ENCODE measurements at places on chromosomes 7 and 10.

DNA sequence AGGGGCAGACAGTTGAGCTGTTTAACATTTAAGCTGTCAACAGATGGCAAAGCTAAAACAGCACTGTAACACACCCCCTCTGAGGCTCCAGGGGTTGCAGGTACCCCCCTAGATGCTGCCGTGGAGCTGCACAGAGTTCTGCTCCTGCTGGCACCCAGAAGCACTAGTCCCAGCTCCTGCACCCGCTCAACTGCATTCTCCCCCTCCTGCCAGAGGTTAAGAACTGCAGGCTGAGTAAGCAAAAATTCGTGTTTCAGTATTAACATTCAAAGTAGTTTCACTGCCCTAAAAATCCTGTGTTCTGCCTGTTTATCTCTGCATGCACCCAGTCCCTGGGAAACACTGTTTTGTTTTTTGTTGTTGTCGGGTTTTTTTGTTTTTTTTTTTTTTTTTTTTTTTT, 790.8 kb upstream of the KCND2 start:
- peak; percentile 7 for DNase-seq

- peak; percentile 98 for DNase-seq
Measured at GRCh38 chr7:135745703-135746312, 2.8 kb downstream of the FAM180A start.

DNA sequence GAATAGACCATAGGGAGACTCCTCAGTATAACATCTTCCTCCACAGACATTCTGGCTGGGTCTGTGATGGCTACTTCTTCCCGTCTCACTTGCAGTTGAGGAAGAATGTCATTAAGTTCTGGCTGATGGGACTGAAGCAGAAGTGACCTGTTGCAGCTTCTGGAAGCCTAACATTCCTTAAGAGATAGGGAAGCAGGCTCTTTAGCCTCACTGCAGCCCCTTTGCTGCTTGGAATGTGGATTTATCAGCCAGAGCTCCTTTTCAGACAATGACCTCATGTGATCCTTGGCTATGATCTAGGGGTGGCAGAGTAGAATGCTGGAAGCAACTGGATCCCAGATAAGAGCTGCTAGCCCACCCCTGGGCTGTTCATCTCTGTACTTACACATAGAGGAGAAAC, 142.5 kb downstream of the RNF216 start:
- peak; percentile 16 for DNase-seq

GRCh38 chr7:122694697-122695096, 4.2 kb downstream of the RNF133 start:
- no peak for DNase-seq

DNA sequence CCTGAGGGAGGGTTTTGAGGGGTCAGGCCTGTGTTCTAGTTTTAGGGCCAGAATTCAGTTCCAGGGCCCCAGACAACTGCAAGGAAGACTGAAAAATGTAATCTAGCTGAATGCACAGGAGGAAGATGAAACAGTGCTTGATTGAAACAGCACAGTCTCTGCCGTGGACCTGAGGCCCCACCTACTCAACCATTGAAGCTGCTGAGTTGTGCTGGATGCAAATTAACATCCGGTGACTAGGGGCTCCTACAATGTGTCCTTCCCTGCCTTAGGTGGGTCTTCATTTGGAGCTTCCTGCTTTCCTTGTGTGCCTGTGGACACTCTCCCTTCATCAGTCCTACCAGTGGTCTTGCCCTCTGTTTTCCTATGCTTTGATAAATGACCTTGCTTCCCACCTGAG, 5.7 kb downstream of the GLRX3 start:
- DNase-seq: no peak

Measured in fibroblast of skin of right quadriceps (primary cell).